ENCODE measurements at places on chromosomes 7 and 10. TPM values are rescaled to one million over a fixed set of nuclear protein-coding genes. Genes with fewer than 3 reads are reported as not detected.
A peak's percentile ranks its signal among the peaks of the same experiment; 100 is the strongest.

The OR6B1 gene
- not detected for total RNA-seq

DNA sequence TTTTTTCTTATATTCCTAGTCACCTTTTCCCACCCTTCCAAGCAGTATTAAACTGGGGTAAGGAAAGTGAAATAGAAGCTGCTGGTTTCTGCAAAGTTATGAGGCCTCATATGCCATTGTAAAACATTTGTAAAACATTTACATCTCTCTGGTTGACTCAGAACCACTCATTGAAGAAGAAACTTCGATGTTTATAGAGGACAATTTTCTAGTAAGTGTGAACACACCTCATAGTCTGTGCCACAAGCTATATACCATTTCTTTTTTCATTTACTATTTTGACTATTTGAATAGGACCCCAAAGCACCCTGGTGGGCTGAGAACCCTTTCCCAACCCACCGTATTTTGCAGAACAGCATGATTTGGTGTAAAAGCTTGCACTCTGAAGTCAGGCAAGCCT, 12.9 kb upstream of the ITGB1 start:
- H3K27me3 ChIP-seq, result no peaks in the 10 kb centered on the region
- no peaks in the 10 kb centered on the region for H3K36me3 ChIP-seq
- peaks cover 18% of the 10 kb centered on the region for H3K4me1 ChIP-seq

DNA sequence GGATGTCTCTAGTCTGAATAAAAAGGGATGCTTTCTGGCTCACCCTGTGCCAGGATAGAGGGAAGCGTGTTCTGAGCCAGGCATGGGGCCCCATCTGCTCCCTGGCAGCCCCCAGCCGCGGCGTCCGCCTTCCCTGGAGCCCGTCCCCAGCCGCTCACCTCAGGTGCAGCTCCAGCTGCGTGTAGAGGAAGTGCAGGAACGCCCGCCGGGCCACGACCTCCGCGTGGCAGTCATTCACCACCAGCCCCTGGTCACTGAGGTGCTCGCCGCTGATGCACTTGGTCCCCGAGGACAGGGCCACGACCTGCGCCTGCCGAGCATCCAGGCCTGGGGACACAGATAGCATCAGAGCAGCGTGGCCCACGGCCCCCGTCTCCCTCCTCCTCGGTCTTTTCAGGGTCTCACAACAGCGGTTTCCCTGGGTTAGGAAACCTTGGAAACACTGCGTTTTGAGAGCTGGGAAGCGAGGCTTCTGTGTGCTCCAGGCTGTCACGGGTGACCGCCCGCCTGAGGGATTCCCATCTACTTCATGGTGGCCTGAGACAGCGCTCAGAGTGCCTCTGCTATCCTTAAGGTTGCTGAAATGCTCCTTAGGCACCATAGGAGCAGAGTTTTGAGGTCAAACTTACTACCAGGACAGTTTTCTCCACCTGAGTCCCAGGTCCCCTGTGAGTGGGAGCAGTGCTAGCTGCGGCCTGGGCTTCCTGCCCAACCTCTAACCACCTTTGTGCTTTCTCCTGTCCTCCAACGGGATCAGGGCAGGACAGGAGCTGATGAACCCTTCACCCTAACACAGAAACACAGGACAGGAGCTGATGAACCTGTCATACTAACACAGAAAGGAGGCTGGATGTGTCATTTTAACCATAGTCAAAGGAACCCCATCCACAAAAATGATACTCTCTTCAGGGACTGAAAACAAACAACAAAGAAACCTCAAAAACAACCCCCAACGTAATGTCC, 186.1 kb downstream of the WDR37 start:
- no peak overlapping the region for H3K4me3 ChIP-seq
- no peak overlapping the region for H3K27ac ChIP-seq
- no peaks in the 10 kb centered on the region for H3K36me3 ChIP-seq
- H3K27me3 ChIP-seq, result no peaks in the 10 kb centered on the region

- no peaks in the 10 kb centered on the region for H3K27me3 ChIP-seq
- no peaks in the 10 kb centered on the region for H3K4me1 ChIP-seq
- no peak overlapping the region for H3K27ac ChIP-seq
Measured at GRCh38 chr10:10804998-10805740, 212.5 kb upstream of the CELF2 start.

- H3K36me3 ChIP-seq, result no peaks in the 10 kb centered on the region
- no peak overlapping the region for H3K4me3 ChIP-seq
- H3K27me3 ChIP-seq, result no peaks in the 10 kb centered on the region
- peaks cover 3% of the 10 kb centered on the region for H3K4me1 ChIP-seq
- DNase-seq, result no peak
Measured at GRCh38 chr10:14659626-14660196, 115.0 kb downstream of the FAM107B start.

GRCh38 chr10:86943316-86944030, 13.9 kb downstream of the MMRN2 start:
- H3K36me3 ChIP-seq, result no peaks in the 10 kb centered on the region
- H3K27ac ChIP-seq, result no peak overlapping the region
- DNase-seq, result no peak

- H3K4me3 ChIP-seq, result no peak overlapping the region
- DNase-seq, result no peak
- H3K36me3 ChIP-seq, result no peaks in the 10 kb centered on the region
- no peaks in the 10 kb centered on the region for H3K27me3 ChIP-seq
- no peaks in the 10 kb centered on the region for H3K4me1 ChIP-seq
- no peak overlapping the region for H3K27ac ChIP-seq
Measured at GRCh38 chr10:117516681-117517080, 25.9 kb upstream of the EMX2 start.

- H3K4me3 ChIP-seq, result no peak overlapping the region
- peaks cover 11% of the 10 kb centered on the region for H3K4me1 ChIP-seq
- DNase-seq, result peak; percentile 27
- H3K36me3 ChIP-seq, result no peaks in the 10 kb centered on the region
Measured at GRCh38 chr7:105838627-105839231, 37.7 kb downstream of the ATXN7L1 start.

DNA sequence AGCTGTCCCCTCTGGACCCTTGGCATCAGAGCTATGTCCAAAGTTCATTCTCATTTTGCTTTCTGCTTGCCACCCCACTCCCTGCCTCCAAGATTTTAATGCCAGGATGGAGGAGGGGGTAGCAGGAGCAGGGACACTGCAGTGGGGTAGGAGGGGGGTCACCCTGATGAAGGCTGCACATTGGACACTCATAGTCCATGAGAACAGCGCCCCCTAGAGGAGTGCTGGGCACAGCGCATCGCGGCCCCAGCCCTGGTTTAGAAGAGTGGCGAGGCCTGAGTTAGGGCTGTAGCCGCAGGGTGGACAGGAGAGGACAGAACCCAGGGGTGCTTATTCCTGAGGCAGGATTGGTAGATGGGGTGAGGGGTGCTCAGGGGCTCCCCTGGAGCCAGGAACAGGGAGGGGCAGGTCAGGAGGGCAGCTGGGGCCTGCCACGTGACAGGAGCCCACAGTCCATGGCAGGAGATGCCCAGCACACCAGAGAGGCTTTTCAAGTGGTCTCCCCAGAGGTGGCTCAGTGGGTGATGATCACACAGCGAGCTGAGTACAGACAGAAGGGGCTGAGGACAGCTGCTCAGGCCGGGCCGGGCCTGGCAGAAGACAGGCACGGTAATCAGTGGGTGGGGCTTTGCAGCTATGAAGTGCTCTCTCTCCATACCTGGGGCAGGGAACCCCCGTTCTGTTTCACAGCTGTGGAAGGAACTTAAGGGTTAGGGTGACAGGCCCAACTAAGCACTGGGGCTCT, 71.4 kb downstream of the NEURL1 start:
- DNase-seq, result peak; percentile 56
- H3K36me3 ChIP-seq, result no peaks in the 10 kb centered on the region
- H3K4me3 ChIP-seq, result no peak overlapping the region
